Activated T-cell treated with anti-CD3 and anti-CD28 coated beads, Interleukin-2, amount 50 U/mL, for 48 hours (primary cell): ENCODE measurements at places on chromosomes 6 and 20.

DNA sequence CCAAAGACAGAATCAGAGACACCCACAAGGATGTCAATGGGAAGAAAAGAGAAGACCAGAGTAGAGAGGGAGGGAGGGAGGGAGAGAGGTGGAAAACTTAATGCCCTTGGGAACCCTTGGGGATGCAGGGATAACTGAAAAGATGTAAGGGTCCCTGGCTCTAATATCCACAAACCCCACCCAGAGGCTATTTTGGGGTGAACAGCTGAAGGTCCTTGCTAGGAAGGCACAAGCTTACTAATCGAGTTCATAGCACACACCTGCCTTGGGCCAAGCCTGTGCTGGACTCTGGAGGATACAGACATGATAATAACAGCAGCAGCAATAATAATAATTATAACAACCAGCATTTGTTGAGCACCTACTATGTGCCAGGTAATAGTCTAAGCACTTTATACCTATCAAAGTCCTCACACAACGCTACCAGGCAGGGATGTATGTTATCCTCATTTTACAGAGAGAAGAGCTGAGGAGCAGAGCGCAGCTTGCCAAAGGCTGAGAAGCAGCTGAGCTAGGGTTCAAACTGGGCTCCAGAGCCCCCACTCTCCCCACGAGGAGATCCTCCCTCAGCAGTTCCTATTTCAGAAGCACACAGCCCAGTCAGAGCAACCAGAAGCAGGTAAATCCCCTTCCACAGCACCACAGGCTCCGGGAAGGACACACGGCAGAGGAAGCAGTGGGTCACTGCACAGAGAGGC lies 174.2 kb downstream of the ANKRD60 start:
- no peak for DNase-seq

- DNase-seq: no peak
Observed at GRCh38 chr6:131059486-131059885, 3.6 kb downstream of the EPB41L2 start.

- DNase-seq: peak; percentile 68
Observed at GRCh38 chr6:28719275-28719940, 193.7 kb downstream of the GPX5 start.

GRCh38 chr6:16168858-16169257 lies 40.0 kb downstream of the MYLIP start:
- DNase-seq: no peak

DNA sequence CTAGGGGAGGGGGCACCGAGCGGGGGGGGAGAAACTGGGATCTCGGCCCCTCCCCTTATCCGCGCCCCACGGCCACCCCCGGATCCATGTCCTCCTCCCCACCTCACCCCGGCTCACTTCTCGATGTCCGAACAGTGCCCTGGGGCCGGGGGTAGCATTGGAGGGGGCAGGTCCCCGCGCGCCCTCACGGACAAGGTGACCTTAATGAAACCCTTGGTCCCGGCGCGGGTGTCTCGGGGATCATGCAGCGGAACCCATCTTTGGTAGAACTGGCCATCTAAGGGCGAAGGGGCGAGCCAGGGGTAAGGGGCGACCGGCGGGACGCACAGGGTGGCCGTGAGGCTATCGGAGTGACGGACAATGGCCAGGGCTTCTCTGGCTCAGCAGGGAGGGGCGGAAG lies 13.6 kb upstream of the SPAG4 start:
- no peak for DNase-seq

DNA sequence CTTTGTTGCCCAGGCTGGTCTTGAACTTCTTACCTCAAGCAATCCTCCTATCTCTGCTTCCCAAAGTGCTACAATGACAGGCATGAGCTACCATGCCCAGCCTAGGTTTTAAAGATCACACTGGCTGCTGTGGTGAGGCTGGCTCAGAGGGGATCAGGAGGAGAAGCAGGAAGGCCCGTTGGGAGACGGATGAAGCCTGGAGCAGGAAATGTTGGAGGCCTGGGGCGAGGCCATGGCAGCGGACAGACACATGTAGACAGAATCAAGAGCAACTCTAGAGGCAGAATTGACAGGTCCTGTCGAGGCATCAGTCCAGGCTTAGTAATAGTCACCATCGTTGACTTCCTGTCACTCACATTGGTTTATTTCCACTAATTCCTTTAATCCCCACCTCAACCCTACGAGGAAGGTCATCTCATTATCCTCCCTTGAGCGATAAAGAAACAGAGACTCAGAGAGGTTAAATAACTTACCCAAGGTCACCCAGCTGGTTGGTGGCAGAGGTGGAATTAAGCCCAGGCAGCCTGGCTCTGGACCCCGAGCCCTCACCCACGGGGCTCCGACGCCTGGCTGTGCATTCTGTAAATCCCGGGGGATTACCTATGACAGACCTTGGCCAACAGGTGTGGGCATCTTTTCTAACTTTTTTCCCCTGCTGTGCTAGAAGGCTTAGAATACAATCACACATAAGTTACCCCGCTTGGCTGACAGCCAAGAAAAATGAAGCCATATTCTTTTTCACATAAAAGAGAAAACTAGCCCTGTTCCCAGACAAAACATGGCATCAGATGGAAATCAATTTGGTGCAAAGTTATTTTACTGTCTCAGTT lies 113.4 kb downstream of the EYA2 start:
- no peak for DNase-seq

DNA sequence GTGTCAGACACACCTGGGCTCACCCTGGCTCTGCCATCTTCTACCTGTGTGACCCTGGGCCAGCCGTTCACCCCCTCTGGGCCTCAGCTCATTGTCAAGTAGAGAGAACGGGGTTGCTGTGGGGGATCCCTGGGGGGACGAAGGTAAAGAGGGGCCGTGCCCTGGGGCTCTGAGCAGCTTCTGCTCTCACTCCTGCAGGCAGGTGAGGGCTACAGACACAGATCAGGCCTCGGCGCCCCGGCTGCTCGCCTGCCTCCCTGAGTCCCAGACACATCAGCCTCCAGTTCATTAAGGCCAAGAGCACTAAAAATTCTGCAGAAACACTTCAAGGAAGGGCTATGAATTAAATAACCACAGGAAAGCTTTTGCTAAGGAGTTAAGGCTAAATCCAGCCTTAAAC lies 394.4 kb downstream of the CDH4 start:
- DNase-seq: no peak

DNA sequence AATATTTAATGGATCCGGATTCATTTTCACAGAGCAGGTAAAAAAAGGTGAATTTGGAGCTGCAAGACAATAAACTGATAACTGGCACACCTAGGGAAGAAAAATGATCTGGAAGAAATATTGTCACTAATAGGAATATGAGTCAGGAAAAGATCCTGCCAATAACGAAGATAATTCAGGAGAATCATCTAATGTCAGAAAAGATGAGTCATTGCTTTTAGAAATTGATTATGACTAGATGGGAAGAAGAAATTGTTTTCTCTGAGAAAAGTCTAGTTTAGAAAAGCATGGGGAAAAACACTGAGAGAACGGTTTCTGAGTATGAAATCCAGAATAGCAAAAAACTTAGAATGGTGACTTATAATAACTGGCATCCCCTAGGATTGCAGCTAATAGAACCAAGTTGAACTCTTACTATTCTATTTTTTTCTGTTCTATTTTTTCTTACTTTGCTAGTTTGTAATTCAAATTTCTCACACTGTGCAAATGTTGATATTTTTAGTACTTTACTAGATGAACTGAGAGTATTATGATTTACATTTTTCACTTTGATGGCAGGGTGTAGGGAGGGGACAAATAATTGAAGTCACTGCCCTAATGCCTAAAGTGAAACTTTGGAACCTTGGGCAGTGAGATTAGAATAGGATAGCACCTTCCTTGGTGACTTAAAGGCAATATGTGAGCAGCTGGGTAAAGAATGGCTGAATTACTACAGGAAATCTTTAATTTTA lies 38.2 kb upstream of the SUPT3H start:
- DNase-seq: no peak

GRCh38 chr6:35351422-35351821 lies 9.1 kb downstream of the PPARD start:
- DNase-seq: no peak

DNA sequence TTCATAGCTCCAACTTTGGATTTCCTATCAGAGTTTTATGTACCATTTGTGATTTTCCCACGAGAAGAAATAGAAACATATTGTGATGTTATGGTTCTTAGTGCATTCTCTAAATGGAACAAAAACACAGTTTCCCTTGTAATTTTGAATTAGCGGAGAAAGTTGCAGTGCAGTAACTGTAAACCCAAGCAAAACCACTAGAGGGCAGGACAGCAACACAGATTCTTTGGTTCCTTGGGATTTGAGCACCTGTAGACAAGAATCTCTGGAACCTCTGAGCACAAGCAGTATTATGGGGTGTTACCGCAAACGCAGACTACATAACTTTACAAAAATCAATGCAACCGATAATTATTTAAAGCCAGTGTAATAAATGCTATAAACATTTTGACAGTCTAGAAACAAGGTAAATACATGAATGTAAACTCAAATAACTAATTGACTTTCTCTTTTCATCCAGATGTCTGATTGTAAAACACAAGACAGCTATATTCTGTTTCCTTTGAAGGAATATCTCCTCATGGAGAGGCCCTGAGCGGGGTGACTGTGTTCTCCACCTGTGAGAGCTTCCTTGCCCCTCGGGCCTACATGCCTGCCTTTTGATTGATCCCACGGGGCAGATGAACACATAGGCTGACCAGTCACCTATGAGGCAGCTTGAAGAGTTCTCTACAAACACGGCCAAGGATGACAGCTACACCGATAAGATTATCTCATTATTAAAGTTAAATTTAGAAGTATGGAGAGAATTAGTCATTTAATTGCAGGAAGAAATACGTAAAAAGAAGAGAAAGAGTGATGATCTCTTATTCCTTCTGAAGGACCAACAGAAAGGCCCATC lies 67.5 kb upstream of the COL21A1 start:
- DNase-seq: no peak

DNA sequence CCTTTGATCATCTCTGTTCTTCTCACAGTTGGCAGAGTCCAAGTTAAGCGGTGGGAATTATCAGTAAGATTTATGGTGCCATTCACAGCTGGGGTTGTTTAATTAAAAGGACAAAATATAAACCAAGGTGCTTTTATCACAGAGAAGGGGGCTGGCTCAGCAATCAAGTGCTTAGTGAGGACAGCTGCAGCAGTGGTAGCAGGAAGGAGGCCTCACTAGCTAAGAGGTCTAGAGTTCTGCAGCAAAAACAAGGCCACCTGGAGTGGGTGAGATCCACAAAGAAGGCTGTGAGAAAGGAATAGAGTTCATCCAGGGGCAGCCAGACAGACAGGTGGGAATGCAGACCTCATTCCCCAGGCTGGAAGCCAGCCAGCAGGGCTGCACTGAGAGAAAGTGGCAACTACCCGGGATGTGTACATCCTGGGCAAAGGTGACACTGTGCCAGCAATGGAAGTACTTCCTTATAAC lies 37.1 kb downstream of the PIGU start:
- no peak for DNase-seq

DNA sequence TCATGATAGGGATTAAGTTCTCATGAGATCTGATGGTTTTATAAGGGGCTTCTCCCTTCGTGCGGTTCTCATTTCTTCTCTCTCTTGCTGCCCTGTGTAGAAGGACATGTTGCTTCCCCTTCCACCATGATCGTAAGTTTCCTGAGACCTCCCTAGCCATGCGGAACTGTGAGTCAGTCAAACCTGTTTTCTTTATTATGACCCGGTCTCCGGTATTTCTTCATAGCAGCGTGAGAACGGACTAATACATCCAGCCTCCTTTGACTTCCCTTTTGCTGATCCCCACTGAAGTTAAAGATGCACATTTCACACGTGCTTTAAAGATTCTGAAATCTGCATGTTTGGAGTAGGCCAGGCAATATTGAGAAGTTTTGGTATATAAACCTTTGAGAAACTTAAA lies 543.1 kb downstream of the PRKN start:
- no peak for DNase-seq

GRCh38 chr6:106608080-106608668 lies 21.1 kb downstream of the RTN4IP1 start:
- no peak for DNase-seq

DNA sequence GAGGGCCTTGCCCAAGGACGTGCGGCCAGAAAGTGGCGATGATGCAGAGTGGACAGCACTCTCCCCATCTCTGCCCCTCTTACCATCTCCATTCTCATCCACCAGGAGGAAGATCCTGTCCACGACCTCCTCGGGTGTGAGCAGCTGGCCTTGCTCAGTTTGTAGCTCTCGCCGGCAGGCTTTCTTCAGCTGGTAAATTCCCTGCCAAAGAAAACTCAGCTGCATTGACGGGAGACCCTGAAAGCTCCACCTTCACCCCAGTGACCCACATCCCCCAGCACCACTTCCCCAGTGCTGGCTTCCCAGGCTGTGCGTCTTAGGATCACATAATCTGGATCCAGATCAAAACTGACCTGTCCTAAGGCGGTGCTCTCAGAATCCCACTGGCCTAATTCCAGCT lies 9.2 kb downstream of the GUCA1B start:
- DNase-seq: no peak

DNA sequence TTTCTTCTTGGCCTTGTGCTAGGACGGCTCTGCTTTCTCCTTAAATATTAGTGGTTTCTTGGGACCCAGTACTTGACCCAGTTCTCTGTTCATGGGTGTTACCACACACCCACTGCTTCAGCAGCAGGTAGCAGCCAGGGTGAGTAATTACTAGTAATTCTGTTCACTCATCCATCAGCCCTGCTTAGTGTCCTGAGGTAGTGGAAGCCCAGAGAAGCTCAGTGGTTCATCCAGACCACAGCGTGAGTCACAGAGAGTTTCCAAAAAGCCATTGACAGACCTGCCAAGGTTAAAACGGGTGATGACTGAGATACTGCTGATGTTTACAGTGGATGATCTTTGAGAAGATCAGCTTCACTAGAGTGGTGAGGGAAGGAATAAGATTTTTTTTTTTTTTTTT lies 51.7 kb upstream of the HINT3 start:
- peak; percentile 72 for DNase-seq

GRCh38 chr20:34768096-34768495 lies 57.4 kb downstream of the NCOA6 start:
- no peak for DNase-seq

DNA sequence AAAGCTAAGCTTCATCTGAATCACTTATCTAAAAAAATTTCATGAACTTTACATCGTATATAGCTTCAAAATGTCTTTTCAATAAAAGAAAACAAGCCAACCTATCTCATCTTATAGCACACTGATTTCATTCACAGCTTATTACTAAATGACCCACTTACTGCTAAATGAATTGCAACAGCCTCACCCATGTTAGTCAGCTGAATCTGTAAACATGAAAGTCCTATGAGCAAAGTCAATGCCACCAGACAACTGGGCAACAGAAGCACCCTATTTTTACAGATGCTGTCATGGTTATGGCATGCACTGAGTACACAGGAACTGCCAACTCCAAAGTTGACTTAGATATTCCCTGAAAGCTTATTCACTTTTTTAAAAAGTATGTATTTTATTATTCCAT lies 41.2 kb upstream of the DST start:
- no peak for DNase-seq

- no peak for DNase-seq
Observed at GRCh38 chr6:149264629-149265028, 52.9 kb upstream of the TAB2 start.
